ENCODE measurements at places on chromosomes 1 and 21.

GRCh38 chr1:154335025-154335714 lies 9.8 kb downstream of the ATP8B2 start:
- DNase-seq: peak; percentile 90

- DNase-seq: no peak
These were observed 85.0 kb downstream of the EPS15 start for GRCh38 chr1:51433972-51434510.

DNA sequence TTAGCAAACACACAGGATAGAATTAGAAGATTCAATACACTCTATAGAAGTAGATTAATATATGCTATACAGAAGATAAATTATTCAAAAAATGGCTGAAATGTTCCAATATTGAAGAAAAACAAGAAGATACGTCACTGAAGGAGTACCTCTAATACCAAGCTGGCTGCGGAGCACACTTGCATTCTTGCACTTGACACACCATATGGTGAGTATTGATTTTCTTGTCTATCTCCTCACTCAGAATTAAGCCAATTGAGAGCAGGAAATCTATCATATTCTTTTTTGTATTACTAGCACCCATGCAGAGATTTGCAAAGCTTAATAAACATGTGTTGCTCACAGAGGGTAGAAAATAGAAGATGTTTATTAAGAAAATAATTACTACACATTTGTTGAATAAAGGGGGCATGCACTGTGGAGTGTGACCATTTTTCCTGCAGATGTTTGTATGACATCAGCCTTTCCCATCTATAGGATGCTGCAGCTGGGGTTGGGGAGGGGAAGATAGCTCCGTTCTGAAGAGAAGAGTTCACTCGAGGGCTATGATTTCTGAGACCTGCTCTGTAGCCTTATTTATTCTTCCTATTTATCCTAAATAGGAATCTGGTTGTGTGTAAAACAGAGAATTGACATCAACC lies 318.1 kb downstream of the HHIPL2 start:
- no peak for DNase-seq

DNA sequence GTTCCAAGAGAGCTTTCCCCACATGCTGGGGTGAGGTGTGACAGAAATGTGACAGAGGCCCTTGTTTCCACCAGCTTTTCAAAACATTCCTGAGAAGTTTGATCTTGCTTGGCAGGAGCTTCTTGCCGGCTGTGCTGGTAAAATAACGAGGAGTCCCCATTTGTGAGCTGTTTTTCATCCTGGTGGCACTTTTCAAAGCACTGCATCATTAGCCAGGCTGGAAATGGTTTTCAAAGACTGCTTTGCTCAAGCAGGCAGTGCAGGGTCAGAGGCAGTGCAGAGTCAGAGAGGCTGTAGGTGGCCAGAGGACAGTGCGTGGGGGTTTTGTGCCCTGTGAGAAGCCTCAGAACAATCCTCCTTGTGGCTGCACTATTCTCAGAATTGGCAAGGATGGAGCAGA lies 75.8 kb upstream of the KCNA3 start:
- no peak for DNase-seq

GRCh38 chr1:191888996-191889622 lies 269.2 kb upstream of the RGS18 start:
- no peak for DNase-seq

GRCh38 chr1:13570924-13571323 lies 12.7 kb upstream of the PDPN start:
- no peak for DNase-seq

DNA sequence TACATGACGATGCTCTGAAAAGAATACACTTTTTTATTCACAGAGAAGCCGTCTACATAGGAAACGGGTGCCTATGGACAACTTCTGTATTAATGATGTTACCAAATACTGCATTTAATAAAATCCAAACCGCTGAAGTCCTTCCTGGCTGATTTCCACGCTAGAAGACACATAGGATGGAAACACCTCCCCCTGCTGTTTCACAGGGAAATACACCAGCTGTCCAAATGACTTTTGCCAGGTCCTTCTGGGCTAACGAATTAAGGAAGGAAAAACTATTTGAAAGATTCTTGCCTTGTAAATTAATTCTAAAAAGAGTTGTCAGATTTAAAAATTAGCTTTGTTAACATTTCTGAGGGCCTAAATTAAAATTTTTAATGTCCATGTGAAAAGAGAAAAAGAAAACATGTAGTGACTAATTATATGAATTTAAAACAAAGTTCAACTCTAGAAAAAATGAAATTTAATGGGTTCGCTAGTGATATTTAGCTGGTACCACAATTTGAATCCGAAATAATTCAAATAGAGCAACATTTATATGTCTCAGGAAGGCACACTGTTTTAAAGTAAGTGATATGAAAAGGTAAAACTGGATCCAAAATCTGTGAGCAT lies 146.0 kb downstream of the RERE start:
- DNase-seq: no peak

- DNase-seq: no peak
These were observed 7.7 kb upstream of the CD5L start for GRCh38 chr1:157849229-157849875.

DNA sequence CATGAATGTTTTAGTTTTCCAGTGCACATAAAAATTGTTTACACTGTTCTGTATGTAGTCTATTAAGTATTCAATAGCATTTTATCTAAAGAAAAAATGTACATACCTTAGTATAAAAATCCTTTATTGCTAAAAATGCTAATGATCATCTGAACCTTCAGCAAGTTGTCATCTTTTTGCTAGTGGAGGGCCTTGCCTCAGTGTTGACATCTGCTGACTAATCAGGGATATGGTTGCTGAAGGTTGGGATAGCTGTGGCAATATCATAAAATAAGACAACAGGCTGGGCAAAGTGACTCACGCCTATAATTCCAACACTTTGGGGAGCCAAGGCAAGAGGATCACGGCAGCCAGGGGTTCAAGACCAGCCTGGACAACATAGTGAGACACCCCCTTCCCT lies 9.0 kb downstream of the DYNLT5 start:
- no peak for DNase-seq

GRCh38 chr1:177044390-177044789 lies 120.1 kb downstream of the ASTN1 start:
- no peak for DNase-seq

Data from activated CD4-positive, alpha-beta T cell treated with anti-CD3 and anti-CD28 coated beads, Interleukin-2, amount 50 U/mL, for 24 hours (primary cell).